ENCODE measurements at places on chromosomes 3 and 15.

GRCh38 chr3:150756491-150757059 is 6.4 kb downstream of the SIAH2 start:
- no peak for DNase-seq

- DNase-seq = no peak
Observed at GRCh38 chr3:69204315-69204957, 82.0 kb upstream of the LMOD3 start.

DNA sequence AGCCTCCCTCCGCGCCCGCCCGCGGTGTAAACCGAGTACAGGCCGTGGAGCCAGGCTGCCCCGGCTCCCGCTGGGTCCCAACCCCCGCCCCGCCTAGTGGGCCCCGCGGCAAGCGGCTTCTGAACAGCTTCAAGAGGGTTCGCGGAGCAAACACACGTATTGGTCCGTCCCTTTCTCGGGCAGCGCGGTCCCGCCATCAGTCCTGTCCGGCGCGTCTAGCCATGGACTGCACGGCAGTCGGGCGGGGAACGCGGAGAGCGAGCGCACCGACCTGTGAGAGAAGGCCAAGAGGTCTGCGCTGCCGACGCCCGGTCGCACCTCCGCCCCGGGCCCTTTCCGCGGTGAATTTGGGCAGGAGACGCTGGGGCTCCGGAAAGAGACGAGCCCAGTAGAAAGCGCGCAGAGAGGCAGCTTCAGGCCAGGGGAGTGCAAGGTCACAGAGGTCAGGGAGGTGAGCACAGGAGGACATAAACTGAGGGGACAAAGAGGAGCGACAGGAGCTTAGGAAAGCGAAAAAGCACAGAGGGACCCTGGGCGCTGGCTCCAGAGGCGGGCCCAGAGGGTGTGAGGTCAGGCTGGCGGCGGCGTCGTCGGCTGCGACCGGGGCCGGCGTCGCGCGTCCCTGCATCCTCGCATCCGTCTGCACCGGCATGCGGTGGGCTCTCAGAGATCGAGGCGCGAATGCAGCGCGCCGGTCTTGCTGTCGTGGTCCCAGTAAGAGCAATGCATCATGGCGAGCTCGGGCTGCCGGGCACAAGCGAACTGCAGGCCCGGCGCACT is 1.8 kb downstream of the FOXL2 start:
- no peak for DNase-seq

- no peak for DNase-seq
Observed at GRCh38 chr3:122560680-122561079, 3.4 kb downstream of the PARP9 start.

GRCh38 chr3:141915016-141915415 is 38.6 kb downstream of the ATP1B3 start:
- DNase-seq = no peak

GRCh38 chr3:106056931-106057330 is 188.1 kb upstream of the CBLB start:
- DNase-seq = no peak

DNA sequence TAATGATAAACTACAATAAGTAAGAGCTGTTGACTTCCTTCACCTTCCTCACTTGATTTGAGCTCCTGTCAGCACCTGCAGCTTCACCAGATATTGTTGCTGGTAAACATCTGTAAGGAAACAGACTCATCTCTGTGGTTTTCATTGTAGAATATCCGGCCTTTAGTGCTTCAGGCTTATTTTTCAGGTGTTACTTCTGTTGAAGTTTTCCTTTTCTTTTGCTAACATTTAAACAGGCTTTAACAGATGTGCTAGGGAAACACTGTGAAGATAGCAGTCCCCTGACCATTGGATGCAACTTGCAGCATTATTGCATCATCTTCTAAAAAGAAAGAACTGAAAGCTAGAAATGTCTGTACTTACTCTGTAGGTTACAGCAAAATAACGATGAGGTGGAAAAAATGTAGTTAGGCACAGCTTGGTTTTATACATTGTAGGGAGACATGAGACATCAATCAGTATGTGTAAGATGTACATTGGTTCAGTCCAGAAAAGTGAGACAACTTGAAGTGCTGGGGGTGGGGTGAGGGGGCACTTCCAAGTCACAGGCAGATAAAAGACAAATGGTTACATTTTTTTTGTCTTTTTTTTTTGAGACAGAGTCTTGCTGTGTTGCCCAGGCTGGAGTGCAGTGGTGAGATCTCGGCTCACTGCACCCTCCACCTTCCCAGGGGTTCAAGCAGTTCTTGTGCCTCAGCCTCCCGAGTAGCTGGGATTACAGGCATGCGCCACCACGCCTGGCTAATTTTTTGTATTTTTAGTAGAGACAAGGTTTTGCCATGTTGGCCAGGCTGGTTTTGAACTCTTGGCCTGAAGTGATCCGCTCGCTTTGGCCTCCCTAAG is 10.2 kb downstream of the EDEM1 start:
- DNase-seq = no peak

- DNase-seq = no peak
Observed at GRCh38 chr15:32994810-32995424, 199.6 kb downstream of the FMN1 start.

DNA sequence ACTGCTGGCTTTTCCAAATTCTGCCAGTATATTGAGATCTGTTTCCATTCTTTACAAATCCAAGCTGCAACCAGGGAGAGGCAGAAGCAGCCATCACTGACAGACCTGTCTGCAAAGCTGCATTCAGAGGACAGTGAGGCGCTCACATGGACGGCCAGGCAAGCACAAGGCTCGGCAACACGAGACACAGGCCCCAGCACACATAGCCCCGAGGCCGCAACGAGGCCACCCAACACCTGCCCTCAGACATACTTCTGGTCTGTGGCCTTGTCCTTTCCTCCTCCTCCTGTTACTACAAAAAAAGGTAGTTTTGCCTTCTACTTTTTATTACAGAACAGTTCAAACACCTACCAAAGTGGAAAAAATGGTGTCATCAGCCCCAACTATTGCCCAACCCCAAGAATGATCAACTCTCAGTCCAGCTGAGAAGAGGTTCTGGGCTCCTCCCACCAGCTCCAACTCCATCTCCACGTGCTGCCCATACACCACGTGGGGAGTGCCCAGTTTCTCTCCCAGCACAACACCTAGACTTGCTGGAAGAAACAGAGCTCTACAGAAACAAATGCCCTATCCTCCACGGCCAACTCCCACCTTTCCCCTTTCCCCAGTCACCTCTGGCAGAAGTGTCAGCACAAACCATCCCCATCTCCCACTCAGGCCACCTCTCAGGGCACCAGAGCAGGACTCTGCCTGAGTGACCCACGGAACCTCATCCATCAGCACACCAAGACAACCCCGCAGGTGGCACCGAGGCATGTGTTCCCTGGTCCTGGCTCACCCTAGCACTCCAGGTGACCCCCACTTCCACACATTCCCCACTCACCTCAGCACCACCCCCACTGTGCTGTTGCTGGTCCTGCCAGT is 7.4 kb downstream of the ZXDC start:
- no peak for DNase-seq

DNA sequence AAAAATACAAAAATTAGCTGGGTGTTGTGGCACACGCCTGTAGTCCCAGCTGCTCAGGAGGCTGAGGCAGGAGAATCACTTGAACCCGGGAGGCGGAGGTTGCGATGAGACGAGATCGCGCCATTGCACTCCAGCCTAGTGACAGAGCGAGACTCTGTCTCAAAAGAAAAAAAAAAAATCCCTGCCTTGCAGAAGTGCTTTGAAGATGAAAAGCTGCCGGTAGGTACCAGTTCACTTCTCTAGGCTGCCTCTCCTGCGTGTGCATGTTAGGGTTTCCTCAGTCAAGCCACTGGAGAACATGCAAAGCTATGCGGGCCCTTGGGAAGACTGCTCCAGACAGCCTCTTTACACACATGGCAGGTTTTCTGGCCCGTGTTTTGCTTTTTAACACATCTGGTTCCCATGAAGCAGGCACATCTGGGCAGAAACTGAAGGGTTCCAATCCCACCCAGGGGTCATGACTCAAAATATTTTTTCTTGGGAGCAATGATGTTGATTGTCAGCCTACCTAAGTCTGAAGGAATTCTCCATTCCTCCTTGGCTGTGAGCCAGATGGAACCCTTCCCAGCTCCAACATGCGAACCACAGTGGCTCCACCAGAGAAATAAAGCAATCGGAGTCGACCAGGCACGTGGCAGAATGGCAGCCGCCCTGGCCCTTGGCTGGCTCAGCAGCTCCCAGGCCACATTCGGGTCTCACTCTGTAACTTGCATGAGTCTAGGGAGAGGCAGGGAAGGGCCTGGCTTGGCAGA is 29.6 kb downstream of the MGLL start:
- no peak for DNase-seq

DNA sequence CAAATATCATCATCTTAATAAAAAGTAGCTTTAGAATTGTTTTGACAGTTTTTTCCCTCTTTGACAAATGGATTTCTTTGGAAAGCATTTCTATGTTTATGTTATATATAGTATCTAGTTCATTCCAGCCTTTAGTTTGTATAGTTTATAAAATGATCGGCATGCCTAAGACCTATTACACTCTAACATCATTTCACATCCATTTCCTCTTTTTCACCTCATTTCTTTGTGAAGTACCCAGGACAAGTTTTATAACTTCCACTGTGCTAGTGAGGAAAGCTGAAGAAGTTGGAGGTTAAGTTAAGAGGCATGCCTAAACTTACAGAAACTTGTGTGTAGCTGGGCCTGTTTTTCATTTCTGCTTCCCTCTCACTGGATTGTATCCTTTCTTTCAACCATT is 178.4 kb downstream of the TP63 start:
- DNase-seq = no peak

GRCh38 chr3:65938147-65938546 is 100.6 kb downstream of the MAGI1 start:
- no peak for DNase-seq

DNA sequence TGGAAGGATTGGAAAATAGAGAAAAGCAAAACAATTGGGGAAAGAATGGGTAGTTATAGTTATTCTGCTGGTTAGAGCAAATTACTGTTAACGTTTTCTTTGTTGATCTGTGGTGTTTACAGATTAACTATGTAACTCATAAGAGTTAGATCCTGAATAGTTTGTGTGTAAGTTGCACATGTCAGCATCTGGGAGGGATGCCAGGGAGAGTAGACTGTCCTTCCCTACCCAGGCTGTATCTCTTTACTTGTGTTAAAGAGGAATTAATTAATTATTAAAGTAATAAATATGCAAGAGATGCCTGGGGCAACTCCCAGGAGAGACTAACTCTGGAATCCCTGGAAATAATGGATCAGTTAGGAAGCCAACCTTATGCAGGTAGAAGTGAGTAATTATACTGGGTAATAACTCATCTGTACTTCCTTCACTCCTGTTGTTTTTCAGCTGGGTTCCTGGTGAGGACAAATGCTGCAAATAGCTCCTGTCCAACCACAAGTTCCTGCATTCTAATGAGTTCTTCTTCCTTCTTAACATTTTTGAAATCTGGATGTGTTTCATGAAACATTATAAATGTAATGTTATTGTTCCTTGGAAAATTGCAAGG is 18.9 kb downstream of the GHRL start:
- no peak for DNase-seq

DNA sequence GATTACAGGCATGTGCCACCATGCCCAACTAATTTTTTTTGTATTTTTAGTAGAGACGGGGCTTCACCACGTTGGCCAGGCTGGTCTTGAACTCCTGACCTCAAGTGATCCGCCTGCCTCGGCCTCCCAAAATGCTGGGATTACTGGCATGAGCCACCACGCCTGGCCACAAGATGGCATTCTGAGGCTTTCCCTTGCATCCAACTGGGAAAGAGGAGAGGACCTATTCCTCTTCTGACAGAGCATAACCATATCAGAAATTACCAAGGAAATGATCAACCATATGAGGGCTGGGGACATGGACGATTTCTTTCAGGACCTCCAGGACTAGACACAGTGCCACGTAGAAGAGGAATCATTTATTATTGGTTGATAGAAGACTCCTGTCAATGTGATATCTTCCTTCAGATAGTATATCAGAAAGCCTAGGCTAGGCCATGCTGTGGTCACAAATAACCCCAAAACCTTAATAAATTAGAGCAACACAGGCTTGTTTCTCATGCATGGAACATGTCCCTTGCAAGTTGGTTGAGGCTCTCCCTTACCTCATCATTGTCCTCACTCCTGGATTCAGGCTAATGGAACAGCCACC is 372.3 kb upstream of the IL12A start:
- DNase-seq = no peak

GRCh38 chr3:60392501-60392900 is 858.8 kb downstream of the FHIT start:
- DNase-seq = no peak

DNA sequence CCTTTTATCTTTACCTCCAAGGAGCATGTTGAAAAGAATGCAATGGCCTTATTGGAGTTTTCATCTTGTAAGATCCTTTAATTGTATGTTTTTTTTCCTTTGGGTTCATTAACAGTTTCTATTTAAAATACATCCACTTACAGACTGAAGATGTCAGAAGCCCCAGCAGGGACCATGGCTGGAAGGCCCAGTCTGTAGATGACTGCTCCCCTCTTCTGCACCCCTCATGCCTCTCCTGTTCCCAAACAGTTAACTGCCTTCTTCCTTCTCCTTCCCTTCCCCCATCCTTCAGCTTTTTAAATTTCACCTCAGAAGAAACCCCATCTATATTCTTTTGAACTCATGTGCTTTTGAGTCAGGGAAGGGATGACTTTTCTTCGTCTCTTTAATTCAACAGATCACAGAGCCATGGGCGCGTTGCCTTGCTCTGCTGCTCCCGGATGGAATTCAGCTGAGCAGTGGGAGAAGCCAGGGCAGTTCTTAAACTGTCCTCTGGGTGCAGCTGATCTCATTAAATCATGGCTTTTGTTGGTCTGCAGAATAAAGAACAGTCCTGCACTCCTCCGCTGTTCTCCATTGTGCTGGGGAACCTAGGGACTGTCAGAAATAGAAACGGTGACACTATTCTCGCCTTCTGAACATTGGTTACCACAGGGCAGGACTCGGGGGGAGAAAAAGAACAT is 71.5 kb upstream of the EIF1B start:
- no peak for DNase-seq

- no peak for DNase-seq
Observed at GRCh38 chr15:95624616-95625361, 705.7 kb upstream of the NR2F2 start.

GRCh38 chr3:136186344-136186743 is 9.8 kb downstream of the MSL2 start:
- DNase-seq = no peak

DNA sequence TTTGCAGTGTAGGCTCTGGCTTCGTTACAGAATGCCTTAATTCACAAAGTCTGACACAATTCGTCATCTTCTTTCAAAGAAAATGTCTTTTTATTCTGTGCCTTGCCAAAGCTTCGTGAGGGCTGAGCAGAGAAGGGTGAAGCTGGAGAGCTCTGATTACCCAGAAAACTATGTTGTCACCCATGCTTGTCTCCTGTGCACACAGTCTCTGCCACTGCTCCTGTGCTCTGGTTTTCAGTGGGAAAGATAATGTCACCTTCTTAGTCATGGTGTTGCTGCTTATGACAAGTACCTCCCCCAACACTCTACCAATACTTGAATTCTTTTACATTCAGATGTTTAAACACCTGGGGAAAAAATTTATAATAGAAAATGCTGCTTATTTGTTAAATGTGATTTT is 509.2 kb upstream of the GRM7 start:
- DNase-seq = no peak

DNA sequence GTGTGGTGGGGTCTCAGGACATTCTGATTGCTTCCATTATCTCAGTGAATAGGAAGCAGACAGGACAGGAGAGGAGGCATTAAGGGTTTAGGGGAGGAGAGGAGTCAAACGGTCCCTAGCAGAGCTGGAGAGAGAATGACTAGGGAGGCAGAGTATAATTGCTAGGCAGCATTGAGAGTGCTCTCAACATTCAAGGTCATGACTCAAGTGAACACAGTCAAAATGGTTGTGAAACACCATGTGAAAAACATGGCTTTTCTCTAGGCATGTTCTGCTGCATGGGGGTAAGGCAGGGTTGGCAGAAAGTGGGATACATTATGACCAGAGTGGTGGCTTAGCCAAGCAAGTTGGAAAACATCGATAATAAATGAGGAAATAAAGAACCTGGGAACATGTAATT is 19.5 kb upstream of the HRH1 start:
- DNase-seq = no peak
